Heart left ventricle (tissue), 16 donors: ENCODE measurements at places on chromosomes 3 and 15. TPM values are rescaled to one million over a fixed set of nuclear protein-coding genes. Genes with fewer than 3 reads are reported as not detected.

- DNase-seq = no peak
Measured at GRCh38 chr3:165749821-165750220, 87.4 kb downstream of the BCHE start.

- no peak for DNase-seq
Measured at GRCh38 chr3:121493431-121493830, 52.4 kb downstream of the POLQ start.

DNA sequence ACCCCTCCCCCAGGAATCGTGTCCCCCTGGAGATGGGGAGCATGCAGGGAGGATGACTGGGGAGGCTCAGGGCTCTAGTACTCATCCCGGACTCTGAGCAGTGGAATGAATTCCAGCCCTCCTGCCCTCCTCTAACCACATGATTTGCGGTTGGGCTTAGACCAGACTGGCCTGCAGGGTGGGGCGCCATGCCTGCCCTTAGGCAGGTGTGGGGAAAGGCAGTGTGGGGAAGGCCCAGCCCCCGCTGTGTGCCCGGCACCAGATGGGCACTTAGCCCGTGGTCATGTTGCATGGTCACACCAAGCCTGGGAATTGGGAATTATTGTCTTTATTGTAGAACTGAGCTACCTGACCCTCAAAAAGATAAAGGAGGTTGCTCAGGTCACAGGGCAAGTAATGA lies 283.8 kb downstream of the TLE3 start:
- DNase-seq = no peak

DNA sequence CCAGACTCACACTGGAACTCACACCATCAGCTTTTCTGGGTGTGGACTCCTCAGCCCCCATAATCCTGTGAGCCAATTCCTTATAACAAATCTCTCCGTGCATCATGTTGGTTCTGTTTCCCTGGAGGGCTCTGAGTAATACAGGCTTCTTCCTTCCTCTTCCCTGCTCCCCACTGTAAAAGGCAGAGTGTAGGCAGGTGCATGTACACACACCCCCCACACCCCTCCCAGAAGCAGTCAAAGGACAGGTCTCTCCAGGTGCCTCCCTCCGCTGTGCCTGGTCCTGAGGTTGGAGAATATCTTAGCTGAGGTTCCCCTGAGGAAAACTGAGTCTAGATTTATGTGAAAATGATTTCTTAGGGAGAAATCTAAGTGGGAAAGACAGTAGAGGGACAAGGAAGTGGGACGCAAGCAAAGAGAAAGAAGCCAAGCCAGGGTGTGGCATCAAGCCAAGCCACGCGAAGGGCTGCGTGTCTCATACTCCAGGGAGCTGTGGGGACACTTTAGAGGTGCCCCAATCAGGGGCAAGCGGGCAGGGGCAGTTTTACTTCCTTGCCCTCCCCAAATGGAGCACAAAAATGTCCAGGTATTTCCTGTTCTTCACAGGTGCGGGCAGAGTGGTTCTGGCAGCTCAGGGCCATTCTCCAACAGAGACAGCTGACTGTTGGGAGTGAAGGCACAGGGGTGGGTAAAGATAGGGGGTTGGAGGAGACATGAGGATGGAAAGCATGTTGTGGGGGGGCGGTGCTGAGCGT lies 86.6 kb downstream of the HMG20A start:
- DNase-seq = peak; percentile 79

Gene P2RY14
- polyA plus RNA-seq = 2.9 TPM

DNA sequence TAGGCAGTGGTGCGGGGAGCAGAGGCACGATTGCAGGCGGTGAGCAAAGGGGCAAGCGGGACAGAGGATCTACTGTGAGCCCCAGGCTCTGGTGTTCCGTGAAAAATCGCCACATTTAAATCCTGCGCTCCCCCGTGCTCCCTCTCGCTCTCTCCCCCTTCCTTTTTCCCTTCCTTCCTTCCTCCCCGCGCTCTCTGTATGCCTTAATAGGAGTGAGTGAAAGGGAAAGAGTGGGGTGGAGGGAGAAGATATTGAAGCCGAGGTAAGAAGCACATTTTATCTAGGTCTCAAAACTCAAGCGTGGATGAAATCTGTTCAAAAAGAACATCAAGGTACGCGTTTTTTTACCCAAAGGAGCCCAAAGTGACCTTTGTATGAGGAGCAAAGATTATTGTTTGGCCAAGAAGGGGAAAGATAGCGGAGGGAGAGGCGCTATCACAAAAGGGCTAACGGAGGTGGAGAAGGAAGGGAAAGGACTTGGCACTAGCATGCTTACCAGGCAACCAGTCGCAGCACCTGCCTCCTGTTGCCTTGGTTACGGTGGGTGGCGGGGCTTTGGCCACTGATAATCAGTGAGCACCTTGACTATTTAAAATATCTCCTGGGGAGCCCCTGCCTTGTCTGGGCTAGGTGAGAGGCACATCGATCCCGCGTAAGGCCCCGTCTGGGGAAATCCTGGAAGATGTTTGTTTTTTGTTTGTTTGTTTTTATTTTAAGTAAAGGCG lies 14.9 kb upstream of the AEN start:
- DNase-seq = no peak

GRCh38 chr3:151499168-151499567 lies 38.3 kb upstream of the IGSF10 start:
- DNase-seq = no peak

- no peak for DNase-seq
Measured at GRCh38 chr3:169792359-169792758, 19.2 kb downstream of the MYNN start.

- no peak for DNase-seq
Measured at GRCh38 chr15:72554471-72555425, 80.6 kb downstream of the ARIH1 start.

Gene PLA2G4E
- polyA plus RNA-seq = 0.01 TPM

DNA sequence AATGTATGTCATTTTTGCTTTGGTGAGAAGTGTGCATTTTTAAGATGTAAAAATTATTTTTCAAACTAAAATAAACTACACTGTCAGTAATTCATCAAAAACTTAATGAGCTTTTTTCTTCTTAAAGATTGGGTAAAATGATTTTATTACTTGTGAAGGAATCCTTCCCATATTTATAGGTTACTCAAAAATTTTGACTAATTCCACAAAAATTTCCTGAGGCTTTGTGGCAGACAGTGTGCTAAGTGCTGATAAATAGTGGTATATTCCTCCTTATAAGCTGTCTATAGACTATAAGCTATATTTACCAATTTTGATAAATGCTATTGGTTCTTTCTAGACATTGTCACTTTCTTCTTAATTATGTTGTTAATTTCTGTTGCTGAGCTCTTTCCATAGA lies 284.5 kb upstream of the SEMA6D start:
- DNase-seq = no peak

Gene OIP5
- polyA plus RNA-seq = 0.50 TPM

DNA sequence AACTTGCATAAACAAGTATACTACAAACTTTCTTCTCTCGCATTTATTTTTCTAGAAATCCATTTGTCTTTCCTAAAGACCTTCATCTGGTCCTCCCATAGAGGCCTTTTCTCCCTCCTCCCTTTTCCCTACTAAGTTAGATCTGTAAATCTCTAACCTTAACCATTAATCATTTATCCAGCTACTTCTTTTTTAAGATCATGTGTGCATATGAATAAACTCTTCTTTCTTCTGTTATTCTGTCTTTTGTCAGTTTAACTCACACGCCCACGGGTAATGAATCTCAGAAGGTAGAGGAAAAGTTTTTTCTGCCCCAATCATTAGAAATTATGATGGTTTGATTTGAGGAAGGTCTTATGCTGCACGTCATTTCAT lies 48.7 kb upstream of the FHIT start:
- no peak for DNase-seq

Gene TEX55
- polyA plus RNA-seq = not detected

DNA sequence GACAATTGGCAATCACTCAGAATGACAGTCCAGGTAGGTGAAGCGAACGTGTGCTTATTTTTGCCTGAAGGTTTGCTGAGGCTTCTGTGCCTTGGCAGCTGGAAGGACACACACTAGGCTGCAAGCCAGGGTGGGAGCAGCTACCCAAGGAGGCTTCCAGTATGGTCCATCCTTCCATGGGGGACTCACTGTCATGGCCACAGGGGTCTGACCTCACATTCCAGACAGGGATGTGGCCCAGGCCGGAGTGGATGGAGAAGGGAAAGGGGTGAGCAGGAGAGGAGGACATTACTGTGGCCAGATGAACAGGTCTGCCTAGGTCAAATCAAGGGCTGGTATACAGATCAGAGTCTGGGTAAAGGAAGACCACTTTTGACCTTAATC lies 247.7 kb downstream of the ADAMTS17 start:
- DNase-seq = no peak

DNA sequence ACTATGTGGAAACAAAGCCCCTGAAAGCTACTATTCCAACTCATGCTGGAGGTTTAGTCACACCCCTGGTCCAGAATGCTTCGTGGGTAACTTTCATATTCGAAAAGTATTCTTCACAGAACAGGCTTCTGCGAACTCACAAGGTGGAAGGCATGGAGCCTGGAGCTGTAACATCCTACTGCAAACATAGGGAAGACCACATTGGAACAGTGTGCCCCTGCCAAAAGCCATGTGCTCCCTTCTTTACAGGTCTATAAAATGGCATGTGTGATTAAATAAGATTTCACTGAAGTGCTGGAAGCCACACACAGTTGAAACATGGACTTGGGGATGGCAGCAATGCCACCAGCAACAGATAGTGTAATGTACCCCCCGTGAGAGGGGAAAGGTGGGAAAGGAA lies 105.9 kb downstream of the GREM1 start:
- no peak for DNase-seq

Gene BTD
- polyA plus RNA-seq = 8.6 TPM

Gene GABRR3
- polyA plus RNA-seq = not detected

- no peak for DNase-seq
Measured at GRCh38 chr3:151410891-151411559, 26.5 kb upstream of the P2RY12 start.

DNA sequence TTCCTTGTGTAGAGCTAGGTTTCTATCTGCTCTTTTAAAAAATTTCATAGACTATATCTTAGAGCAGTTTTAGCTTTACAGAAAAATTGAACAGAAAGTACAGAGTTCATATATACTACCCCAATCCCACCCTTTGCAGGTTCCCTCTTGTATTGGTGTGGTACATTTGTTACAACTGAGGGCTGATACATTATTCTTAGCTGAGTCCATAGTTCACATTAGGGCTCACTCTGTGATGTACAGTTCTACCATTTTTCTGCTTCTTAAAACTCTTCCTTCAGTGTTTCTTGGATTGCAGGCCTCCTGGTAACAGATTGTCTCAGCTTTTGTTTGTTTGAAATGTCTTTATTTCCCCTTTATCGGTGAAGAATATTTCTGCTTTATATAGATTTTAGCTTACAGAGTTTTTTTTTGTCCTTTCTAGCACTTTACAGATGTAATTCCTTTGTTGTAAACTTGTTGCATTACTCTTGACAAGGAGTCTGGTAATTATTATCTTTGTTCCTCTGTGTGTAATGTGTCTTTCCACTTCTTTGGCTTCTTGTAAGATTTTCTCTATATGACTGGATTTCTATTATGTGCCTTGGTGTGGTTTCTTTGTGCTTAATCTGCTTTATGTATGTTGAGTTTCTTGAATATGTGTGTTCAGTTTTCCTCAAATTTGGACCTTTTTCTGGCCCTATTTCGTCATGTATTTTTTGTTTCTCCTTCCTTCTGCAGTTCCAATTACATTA lies 25.3 kb downstream of the MEF2A start:
- DNase-seq = no peak

DNA sequence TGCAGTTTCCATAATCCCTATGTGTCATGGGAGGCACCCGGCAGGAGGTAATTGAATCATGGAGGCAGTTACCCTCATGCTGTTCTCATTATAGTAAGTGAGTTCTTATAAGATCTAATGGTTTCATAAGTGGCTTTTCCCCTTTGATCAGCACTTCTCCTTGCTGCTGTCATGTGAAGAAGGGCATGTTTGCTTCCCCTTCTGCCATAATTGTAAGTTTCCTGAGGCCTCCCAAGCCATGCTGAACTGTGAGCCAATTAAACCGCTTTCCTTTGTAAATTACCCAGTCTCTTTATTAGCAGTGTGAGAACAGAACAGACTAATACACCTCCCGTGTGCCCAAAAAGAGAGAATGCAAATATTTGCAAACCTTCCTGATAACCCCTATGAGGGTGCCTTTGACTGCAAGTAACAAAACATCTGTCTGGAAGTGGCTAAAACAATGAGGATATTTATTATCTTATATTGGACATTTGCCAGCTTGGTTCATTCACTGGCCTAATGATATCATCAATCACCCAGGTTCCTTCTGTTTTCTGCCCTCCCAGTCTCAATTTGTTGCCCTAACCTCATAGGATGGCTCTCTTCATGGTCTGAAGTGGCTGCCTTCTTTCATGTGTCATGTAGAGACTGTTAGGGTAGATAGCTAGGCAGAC lies 68.7 kb downstream of the BHLHE40 start:
- no peak for DNase-seq

DNA sequence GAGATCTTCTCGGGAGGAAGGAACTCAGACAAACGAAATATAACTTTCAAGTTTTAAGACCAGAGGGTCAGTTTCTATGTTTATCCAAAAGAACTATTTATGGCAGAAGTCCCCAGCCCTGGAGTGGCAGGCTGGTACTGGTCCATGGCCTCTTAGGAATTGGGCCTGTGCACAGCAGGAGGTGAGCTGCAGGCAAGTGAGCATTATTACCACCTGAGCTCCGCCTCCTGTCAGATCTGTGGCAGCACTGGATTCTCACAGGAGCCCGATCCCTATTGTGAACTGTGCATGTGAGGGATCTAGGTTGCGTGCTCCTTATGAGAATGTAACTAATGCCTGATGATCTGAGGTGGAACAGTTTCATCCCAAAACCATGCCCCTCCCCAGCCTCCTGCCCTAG lies 14.3 kb upstream of the HPS3 start:
- DNase-seq = no peak

Gene KCNH8
- polyA plus RNA-seq = not detected

- no peak for DNase-seq
Measured at GRCh38 chr15:83112233-83112955, 4.9 kb downstream of the TM6SF1 start.

- no peak for DNase-seq
Measured at GRCh38 chr3:129553719-129554118, 10.7 kb downstream of the H1-8 start.

Gene SNTN
- polyA plus RNA-seq = not detected

Gene CPN2
- 0.14 TPM for polyA plus RNA-seq

DNA sequence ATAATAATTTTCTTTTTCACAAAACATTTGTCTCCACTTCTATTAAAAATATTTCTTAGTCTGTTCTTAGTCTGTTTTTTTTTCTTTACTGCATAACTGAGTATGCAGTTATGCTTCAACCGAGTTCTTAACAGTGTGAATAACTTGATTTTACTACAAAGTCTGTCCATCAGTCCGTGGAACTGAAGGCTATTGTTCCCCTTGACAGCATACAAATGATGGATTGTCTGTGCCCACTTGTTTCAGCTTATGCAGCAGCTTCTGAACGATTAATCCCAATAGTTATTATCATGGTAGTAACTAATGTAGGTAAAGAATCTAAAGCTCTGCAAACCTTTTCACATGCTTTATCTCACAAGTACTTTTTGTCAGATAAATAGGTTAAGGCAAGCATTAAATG lies 150.7 kb downstream of the SSR3 start:
- DNase-seq = no peak

DNA sequence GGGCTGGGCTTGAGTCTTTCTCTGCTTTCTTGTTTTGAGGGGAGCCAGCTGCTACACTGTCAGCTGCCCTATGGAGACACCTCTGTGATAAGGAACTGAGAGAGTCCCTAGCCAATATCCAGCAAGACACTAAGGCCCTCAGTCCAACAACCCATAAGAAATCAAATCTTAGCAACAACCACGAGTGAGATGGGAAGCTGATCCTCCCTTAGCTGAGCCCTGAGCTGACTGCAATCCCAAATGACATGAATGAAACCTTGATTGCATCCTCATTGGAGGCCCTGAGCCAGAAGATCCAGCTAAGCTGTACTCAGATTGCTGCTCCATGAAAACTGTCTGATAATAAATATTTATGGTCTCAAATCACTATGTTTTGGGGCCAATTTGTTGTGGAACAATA lies 302.1 kb upstream of the MME start:
- DNase-seq = no peak
